Mucosa of descending colon (tissue), 3 donors: ENCODE measurements at places on chromosomes 6 and 20. TPM values are rescaled to one million over a fixed set of nuclear protein-coding genes. Genes with fewer than 3 reads are reported as not detected.

The RNF114 gene
- 89.0 TPM for total RNA-seq

DNA sequence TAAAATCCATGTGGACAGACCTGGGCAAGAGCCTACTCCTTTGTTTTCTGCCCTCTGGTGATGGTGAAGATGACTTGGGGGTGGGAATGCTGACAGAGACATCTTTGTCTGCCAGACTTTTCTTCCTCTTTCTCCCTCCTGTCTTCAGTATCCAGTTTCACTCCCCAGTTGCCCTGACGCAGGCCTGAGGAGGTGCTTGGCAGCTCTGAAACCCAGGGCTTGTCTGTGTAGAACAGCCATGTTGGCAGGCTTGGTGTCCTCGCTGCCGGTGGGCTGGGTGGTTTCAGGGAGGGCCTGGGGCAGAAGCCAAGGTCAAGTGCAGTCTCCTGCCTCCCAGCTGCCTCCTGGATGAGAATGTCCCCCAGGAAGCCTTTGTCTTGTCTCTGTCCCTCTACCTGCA is 22.5 kb downstream of the CCDC167 start:
- no peak for DNase-seq

The DEFB132 gene
- not detected for total RNA-seq

The C6orf163 gene
- total RNA-seq, result 2.7 TPM
